Activated T-cell treated with anti-CD3 and anti-CD28 coated beads, Interleukin-2, amount 50 U/mL, for 4 hours (primary cell): ENCODE measurements at places on chromosomes 6 and 20.

DNA sequence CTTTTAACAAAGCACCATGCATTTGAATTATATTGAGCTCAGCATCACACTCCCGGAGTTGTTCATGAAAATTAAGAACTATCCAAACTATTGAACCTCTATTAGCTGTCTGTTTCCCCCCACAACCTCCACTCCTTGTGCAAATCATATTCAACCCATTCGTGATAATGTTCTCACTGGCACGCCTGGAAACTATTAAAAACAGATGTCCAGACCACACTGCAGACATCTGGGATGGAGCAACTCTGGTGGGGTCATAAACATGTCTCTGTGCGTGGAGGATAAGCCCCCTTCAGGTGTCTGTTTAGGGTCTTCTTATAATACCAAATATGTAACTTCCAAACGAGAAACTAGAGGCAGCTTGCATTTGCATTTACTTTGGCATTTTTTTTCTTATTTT is 193.7 kb downstream of the TFAP2A start:
- DNase-seq, result no peak

- no peak for DNase-seq
Observed at GRCh38 chr20:41145821-41146620, 8.7 kb downstream of the PLCG1 start.

DNA sequence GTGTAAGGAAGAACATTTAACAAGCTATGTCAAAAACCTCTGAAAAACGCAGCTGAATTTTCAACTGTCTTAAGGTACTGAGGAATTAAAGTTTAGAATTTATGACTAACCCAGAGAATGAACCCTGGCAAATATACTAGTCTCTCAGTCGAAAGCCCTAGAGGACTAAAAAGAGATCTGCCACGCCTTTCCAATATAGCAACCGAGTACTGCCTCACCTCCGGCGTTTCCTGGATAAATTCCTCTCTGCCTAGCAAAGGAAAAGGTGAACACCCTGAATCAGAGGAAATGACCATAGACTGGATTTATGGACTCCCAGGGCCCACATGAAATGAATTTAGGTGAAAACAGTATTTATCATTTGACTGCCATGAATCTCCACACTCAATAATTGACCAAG is 12.0 kb upstream of the OR2B2 start:
- DNase-seq, result no peak

- no peak for DNase-seq
Observed at GRCh38 chr6:29232725-29233124, 62.0 kb downstream of the OR2J2 start.

GRCh38 chr6:104887350-104887749 is 27.6 kb upstream of the HACE1 start:
- no peak for DNase-seq

GRCh38 chr6:16223362-16223761 is 15.0 kb upstream of the GMPR start:
- no peak for DNase-seq

GRCh38 chr6:31666337-31666965 is 571 bp downstream of the CSNK2B start:
- DNase-seq, result no peak

GRCh38 chr6:159762681-159763293 is 942 bp downstream of the ACAT2 start:
- DNase-seq, result no peak
